Activated CD4-positive, alpha-beta memory T cell treated with anti-CD3 and anti-CD28 coated beads for 36 hours (primary cell): ENCODE measurements at places on chromosomes 5 and 9. TPM values are rescaled to one million over a fixed set of nuclear protein-coding genes. Genes with fewer than 3 reads are reported as not detected.

DNA sequence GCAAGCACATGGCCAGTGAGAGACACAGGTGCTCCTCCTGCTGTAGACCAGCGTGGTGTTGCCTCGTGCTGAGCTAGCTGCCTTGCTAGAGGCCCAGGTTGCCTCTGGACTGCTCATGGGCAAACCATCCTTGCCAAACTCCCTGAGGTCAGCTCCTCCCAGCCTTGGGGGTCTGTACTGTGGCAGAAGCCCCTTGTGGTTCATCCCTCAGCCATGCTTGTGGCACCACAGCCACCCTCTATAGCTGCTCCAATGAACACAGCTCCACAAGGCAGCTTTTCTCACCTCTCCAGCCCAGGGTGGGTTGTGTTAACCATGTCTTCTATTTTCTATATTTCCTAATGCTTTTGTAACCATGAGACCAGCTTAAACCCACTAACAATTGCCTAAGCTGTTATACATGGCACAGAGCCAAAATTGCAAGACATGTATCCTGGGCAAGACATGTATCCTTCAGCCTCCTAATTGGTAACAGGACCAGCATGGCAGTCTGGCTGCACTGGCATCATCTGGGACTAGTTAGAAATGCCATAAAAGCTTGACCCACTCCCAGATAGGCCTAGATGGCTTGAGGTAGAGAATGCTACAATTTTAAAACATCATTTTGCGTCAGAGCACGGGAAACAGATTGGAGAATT, 183.1 kb upstream of the S1PR3 start:
- no peak overlapping the region for H3K4me3 ChIP-seq
- no peaks in the 10 kb centered on the region for H3K36me3 ChIP-seq
- peaks cover 19% of the 10 kb centered on the region for H3K27me3 ChIP-seq
- DNase-seq: no peak
- no peak overlapping the region for H3K27ac ChIP-seq
- no peaks in the 10 kb centered on the region for H3K4me1 ChIP-seq

DNA sequence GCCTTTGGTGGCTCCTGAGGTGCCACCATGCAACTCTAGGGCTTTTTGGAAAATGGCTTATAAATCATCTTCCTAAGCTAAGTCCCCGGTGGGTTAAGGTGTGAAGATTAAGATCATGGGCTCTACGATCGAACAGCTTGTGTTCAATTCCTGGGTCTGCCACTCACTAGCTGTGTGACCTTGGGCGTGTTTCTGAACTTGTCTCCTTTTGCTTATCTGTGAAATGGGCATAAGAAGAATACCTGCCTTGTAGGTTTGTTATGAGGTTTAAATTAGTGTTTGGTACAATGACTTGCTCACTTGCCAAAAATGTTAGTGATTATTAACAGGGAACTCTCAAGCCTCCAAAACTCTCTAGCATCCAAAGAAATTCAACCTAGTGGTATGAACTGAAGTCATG, 119.2 kb upstream of the PITX1 start:
- no peak overlapping the region for H3K4me3 ChIP-seq
- no peaks in the 10 kb centered on the region for H3K4me1 ChIP-seq
- H3K36me3 ChIP-seq: no peaks in the 10 kb centered on the region
- H3K27ac ChIP-seq: no peak overlapping the region
- peaks cover 1% of the 10 kb centered on the region for H3K27me3 ChIP-seq

GRCh38 chr5:109880907-109881685, 191.4 kb downstream of the MAN2A1 start:
- peaks cover 9% of the 10 kb centered on the region for H3K4me1 ChIP-seq
- H3K27ac ChIP-seq: no peak overlapping the region
- DNase-seq: no peak
- no peak overlapping the region for H3K4me3 ChIP-seq
- no peaks in the 10 kb centered on the region for H3K36me3 ChIP-seq

GRCh38 chr5:113524927-113525326, 11.4 kb downstream of the YTHDC2 start:
- peaks cover 20% of the 10 kb centered on the region for H3K36me3 ChIP-seq
- no peak overlapping the region for H3K4me3 ChIP-seq
- peaks cover 32% of the 10 kb centered on the region for H3K4me1 ChIP-seq
- no peak overlapping the region for H3K27ac ChIP-seq
- DNase-seq: no peak
- no peaks in the 10 kb centered on the region for H3K27me3 ChIP-seq

GRCh38 chr9:120718316-120718715, 4.0 kb upstream of the MEGF9 start:
- H3K27ac ChIP-seq: no peak overlapping the region
- H3K27me3 ChIP-seq: no peaks in the 10 kb centered on the region
- H3K36me3 ChIP-seq: no peaks in the 10 kb centered on the region
- no peak for DNase-seq
- no peak overlapping the region for H3K4me3 ChIP-seq

Gene TCF7
- total RNA-seq: 59.3 TPM

Gene SHISAL2B
- total RNA-seq: not detected

Gene CER1
- total RNA-seq: not detected
